ENCODE measurements at places on chromosomes 6 and 20.

DNA sequence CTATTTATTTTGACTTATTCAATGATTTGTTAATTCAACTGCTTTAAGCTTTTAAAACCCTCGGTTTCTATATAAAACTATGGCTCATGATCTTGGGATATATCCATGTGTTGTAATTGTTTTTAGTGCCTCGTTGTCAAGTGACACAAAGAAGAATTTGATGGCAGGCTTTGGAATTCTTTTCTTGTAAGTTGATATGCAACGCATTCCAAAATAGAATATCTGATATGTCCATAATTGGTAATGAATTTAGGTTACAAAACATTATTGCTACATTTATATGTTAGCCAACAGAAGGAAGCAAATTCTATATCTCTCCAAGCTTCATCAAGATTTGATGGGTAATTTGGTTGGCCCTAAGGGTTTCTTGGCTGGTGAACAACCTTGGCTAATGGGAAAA, 220.4 kb upstream of the RIMS1 start:
- H3K4me3 ChIP-seq = no peak overlapping the region
- no peaks in the 10 kb centered on the region for H3K27me3 ChIP-seq
- no peaks in the 10 kb centered on the region for H3K4me1 ChIP-seq
- no peak for DNase-seq
- no peaks in the 10 kb centered on the region for H3K36me3 ChIP-seq

DNA sequence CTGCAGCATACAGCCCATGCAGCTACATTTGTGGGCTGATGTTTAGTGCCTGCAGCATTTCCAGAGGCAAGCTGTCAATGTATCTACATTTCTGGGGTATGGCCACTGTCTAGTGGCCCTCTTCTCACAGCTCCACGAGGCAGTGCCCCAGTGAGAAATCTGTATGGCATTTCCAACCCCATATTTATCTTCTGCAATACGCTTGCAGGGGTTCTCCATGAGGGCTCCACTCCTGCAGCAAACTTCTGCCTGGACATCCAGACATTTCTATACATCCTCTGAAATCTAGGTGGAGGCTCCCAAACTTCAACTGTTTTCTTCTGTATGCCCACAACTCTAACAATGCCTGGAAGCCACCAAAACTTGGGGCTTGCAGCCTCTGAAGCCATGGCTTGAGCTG, 502.3 kb downstream of the C6orf118 start:
- DNase-seq = no peak
- no peak overlapping the region for H3K27ac ChIP-seq
- H3K4me1 ChIP-seq = no peaks in the 10 kb centered on the region
- no peaks in the 10 kb centered on the region for H3K36me3 ChIP-seq
- H3K27me3 ChIP-seq = no peaks in the 10 kb centered on the region
- H3K4me3 ChIP-seq = no peak overlapping the region

DNA sequence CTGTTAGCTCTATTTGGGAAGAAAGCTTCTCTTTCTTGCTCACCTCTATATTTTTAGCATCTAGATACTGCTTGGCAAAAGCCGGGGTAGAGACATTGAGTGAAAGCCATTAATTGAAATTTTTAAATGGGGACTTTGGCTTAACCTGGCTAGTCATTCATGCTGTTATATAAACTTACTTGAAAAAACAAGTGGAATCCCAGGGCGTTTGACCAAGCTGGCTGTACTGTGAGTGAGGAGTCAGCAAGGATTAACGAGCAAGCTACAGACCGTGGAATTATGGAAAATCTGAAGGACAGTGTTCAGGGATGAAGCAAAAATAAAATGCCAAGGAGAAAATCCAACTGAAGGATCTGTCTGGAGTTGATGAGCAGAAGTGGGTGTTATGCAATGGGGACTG, 232.0 kb downstream of the GRM1 start:
- no peaks in the 10 kb centered on the region for H3K27me3 ChIP-seq
- no peak overlapping the region for H3K4me3 ChIP-seq
- H3K36me3 ChIP-seq = no peaks in the 10 kb centered on the region

DNA sequence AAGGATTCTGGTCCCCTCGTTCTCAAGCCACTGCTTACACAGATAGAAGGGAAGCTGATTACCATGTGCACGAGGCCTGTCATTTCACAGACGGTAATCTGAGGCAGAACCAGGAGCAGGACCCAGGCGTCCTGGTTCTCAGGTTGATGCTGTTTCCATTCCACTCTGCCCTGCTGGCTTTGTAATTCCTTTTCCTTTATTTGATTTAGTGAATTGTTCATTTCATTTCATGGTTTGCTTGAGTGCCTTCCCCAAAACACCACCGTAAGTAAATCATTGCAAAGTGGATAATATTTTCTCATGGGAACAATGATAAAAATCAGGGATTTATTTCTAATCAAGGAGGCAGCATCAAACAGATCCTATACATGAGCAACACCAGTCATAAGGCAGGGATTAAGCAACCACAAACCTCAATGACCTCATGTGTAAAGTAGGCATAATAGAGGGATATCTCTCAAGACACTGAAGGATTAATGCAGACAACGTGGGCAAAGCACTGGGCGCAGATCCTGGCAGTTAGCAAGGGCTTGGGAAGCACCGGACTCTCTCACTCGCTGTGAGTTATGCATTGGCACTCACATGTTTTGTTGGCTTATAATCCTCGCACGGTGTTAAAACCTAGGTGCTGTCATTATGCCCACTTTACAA, 229.5 kb upstream of the FOXQ1 start:
- H3K4me3 ChIP-seq = no peak overlapping the region
- no peak overlapping the region for H3K27ac ChIP-seq
- no peaks in the 10 kb centered on the region for H3K36me3 ChIP-seq
- no peak for DNase-seq
- H3K4me1 ChIP-seq = peaks cover 13% of the 10 kb centered on the region
- H3K27me3 ChIP-seq = peaks cover 3% of the 10 kb centered on the region

DNA sequence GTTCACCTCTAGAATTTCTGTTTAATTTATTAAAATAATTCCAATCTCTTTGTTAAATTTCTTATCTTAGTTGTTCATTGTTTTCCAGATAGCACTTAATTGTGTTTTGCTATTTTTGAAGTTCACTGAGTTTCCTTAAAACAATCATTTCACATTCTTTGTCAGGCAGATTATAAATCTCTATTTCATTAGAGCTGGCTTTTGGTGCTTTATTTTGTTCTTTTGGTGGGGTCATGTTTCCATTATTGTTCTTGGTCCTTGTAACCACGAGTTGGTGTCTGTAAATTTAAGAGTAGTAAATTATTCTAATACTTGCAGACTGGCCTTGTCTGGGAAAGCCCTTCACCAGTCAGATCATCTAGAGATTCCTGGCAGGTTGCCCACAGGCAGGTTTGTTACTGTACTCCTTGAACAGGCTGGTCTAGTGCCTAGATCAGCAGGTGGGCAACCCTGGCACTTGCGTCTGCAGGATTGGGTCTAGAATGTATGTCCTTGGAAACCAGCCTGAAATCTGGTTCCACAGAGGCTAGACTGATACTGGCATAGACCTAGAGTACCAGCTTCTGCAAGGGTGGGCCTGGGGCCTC, 110.4 kb downstream of the ADGB start:
- H3K27me3 ChIP-seq = no peaks in the 10 kb centered on the region
- H3K4me3 ChIP-seq = no peak overlapping the region
- no peaks in the 10 kb centered on the region for H3K36me3 ChIP-seq
- no peak for DNase-seq
- H3K4me1 ChIP-seq = no peaks in the 10 kb centered on the region
- no peak overlapping the region for H3K27ac ChIP-seq

DNA sequence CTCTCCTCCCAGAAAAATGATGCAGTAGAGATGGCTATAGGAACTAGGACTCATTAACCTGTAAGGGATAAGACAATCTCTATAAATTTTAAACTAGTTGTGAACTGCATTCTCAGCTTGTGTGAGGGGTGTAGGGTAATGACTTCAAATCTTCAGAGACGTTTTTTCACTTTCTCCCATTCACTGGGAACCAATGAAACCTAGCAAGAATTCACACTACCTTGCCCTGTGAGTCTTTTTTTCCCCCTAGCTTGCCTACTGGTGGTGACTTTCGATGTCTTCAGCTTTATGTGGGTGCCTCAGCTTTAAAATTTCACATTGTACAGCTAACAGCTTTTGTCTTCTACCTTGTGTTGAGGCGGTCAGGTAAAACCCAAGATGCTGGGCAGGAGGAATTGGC, 192.0 kb downstream of the MEI4 start:
- no peak overlapping the region for H3K27ac ChIP-seq
- no peak for DNase-seq
- no peaks in the 10 kb centered on the region for H3K4me1 ChIP-seq
- no peaks in the 10 kb centered on the region for H3K36me3 ChIP-seq
- no peak overlapping the region for H3K4me3 ChIP-seq

GRCh38 chr20:38260378-38261053, at the start of gene KIAA1755:
Gene KIAA1755, minus strand, starts transcription at chr20:38260735. Its CDS starts 235 bp downstream, at chr20:38260500.
- peak within 1 kb of the TSS; percentile 43 for H3K4me3 ChIP-seq
- no peaks in the 10 kb centered on the region for H3K4me1 ChIP-seq
- peaks cover 36% of the 10 kb centered on the region for H3K27me3 ChIP-seq
- H3K27ac ChIP-seq = peak within 1 kb of the TSS; percentile 53
- DNase-seq = no peak

DNA sequence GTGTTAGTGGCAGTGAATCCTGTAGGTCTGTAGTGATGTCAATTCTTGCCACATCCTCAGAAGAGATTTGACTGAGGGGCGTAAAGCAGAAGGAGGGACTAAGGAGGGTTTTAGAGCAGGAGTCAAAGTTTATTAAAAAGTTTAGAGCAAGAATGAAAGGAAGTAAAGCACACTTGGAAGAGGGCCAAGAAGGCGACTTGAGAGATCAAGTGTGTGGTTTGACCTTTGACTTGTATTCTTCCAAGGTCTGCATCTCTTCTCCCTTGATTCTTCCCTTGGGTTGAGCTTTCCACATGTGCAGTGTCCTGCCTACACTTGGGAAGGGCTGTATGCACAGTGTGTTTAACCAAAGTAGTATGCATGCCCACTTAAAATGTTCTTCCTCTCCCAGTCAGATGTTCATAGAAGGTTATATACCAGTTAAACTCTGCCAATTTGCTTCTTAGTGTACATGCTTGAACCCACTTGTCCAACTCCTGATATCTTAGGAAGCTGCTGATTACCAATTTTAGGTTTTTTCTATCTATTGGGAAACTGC, 627.6 kb downstream of the MMUT start:
- no peaks in the 10 kb centered on the region for H3K27me3 ChIP-seq
- H3K27ac ChIP-seq = no peak overlapping the region
- no peaks in the 10 kb centered on the region for H3K36me3 ChIP-seq
- DNase-seq = no peak
- H3K4me3 ChIP-seq = no peak overlapping the region

DNA sequence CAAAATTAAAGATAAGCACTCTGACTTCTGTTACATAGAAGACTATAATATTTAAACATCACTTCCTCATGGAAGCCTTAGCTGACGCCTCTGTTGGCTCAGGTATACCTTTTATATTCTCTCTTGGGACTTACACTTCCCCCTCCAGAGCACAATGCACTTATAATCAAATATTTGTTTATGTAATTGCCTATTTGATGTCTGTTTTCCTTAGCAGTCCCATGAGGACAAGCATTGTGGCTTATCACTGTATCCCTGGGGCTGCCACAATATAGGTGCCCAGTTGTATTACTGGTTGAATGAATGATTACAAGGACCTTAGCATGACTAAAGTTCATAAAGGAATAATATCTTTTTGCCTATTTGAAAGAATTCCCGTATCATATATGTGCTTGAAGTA, 186.7 kb upstream of the VGLL2 start:
- no peaks in the 10 kb centered on the region for H3K36me3 ChIP-seq
- no peak for DNase-seq
- no peaks in the 10 kb centered on the region for H3K4me1 ChIP-seq

DNA sequence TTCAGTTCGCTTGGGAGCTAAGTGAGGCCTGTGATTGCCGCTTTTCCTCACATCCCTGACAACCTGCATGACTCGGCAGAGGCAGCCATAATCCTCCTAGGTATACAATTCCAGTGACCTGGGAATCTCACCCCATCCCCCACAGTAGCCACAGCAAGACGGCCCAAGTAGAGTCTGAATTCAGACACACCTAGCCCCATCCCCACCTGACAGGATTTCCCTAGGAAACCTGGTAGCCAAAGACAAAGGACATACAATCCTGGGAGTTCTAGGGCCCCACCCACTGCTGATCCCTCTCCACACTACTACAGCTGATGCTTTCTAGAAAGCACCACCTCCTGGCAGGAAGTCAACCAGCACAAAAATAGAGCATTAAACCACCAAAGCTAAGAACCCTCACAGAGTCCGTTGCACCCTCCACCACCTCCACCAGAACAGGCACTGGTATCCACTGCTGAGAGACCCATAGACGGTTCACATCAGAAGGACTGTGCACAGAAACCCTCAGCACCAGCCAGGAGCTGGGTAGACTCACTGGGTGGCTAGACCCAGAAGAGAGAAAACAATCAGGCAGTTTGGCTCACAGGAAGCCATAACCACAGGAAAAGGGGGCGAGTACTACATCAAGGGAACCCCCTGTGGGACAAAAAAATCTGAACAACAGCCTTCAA, 17.9 kb upstream of the RUNX2 start:
- H3K4me3 ChIP-seq = no peak overlapping the region
- no peak overlapping the region for H3K27ac ChIP-seq
- H3K36me3 ChIP-seq = no peaks in the 10 kb centered on the region
- H3K4me1 ChIP-seq = no peaks in the 10 kb centered on the region
- DNase-seq = no peak

All from large intestine (tissue), 12 donors.